GM18507 (cell line): ENCODE measurements at places on chromosomes 7 and 10.

DNA sequence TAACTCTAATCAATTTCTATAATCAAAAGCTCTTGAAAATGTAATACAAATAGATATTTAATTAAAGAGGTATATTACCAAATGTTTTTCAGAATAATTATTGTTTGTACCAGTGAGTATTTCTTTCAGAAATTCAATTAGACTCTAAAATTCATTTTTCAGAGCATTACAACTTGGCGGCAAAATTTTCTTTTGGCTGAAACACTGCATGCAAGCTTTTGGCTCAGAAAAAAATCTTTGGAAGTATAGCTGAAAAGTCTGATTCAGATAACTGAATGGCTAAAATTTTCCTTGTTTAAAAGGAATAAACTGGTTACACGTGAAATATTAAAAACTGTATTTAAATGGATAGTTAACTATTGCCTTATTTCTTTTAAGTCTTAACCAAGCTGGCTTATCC lies 202.6 kb upstream of the KAT6B start:
- no peak for DNase-seq

GRCh38 chr10:90587561-90587960 lies 270.3 kb downstream of the HTR7 start:
- DNase-seq: no peak

GRCh38 chr10:128579901-128580300 lies 453.7 kb upstream of the MKI67 start:
- no peak for DNase-seq

DNA sequence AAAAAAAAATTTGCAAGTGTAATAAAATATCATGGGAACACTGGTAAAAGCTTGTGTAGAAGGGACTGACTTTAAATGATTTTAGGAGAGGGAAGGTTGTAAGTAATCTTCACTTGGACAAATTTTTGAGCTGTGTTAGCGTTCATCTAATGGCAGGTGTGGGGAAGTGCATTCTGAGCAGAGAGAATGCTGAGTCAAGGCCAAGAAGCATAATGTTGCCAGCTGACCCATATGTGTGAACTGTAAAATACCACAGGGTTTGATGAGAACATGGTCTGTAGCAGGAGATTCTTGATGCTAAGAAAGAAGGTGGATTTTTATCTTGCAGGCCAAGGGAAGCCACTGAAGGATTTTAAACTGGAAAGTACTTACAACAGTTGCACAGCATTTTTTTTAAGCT lies 98.2 kb upstream of the ZNF32 start:
- no peak for DNase-seq

DNA sequence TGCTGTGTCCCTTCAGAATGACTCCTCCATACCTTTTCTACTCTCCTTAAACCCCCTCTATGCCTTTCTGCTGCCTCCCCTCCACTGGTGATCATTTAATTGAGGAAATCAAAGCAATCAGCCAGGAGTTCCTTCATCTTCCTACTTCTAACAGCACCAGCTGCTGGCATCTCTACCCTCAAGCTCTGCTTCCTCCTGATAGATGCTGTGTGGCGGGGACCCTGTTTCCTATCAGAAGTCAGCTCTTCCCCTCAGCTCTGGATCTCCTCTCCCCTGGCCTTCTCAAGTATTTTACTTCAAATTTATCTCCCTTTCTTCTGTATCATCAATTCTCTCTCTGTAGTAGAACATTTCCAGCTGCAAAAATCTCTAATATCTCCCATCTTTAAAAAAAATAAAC lies 183.7 kb downstream of the ELMO1 start:
- no peak for DNase-seq

- DNase-seq: no peak
Measured at GRCh38 chr10:112275512-112276245, 7.5 kb upstream of the TECTB start.

- DNase-seq: no peak
Measured at GRCh38 chr10:130000918-130001317, 36.8 kb upstream of the EBF3 start.

GRCh38 chr7:88314061-88314491 lies 7.4 kb upstream of the STEAP4 start:
- DNase-seq: no peak

DNA sequence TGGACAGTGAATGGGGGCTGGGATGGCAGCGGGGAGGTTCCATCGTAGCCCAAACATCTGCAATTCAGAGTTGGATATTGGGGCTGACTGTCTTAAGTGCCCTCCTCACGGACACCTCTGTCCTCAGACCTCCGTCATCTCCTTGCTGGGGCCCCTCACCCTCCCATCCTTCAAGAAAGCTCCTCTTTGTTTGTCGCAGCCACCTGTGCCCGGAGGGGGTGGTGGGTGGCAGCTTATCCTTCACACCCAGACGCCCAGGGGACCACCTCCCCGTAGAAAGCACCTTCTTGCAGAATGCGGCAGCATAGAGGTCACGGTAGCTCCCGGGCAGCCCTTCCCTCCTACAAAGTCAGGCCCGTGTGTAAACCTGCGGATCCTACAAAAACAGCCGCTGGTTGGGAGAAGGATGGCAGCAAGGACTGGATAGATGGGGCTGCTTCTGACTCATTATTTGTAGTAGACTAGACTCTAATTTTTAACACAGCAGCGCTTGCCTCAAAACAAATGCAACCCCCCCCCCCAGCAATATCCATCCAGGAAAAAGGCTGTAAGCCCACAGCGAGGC lies 1.3 kb upstream of the PTPRN2 start:
- no peak for DNase-seq

- no peak for DNase-seq
Measured at GRCh38 chr10:128859738-128860386, 607.2 kb upstream of the MGMT start.

DNA sequence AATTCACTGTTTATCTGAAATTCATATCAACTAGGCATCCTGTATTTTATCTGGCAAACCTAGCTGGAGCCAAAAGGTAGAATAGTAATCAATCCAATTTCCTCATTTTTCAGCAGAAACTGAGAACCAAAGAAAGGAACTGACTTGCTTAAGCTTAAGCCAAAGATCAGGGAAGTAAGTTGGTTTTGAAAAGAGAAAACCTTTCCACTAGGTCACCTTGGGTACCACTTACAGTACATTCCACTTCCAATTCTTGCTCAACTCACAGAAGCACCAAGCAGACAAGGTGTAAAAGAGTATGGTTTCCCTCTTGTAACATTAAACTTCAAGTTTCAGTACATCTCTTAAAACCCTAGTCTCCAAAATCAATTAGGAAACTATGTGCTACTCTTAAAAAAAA lies 79.6 kb downstream of the ZFAND4 start:
- DNase-seq: no peak

DNA sequence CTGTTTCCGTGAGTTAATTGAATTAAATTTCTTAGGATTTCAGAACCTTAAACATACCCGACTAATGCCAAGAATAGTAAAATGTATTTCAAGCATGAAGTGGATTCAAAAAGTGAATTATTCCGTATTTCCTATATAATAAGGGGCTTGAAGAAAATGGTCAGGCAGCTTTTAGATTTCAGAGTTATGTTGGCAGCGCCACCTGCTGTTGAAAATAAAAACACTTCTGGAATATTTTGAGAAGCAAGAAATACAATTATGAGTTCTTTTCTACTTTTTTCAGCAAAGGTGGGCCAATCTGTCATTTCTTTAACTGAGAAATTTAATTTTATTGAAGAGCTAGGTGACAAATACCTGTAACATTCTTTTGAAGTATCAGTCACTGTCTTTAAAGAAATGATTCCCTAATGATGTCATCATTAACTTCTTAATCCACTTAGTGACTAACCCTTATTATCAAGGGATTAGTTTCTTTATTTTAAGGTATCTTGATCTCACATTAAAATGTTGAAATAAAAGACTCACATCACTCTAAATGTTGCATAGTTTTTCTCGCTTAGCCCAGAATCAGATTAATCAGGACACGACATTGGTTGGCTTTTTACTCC lies 36.6 kb upstream of the AGR3 start:
- DNase-seq: no peak

GRCh38 chr7:38796626-38797501 lies 112.1 kb downstream of the VPS41 start:
- no peak for DNase-seq

DNA sequence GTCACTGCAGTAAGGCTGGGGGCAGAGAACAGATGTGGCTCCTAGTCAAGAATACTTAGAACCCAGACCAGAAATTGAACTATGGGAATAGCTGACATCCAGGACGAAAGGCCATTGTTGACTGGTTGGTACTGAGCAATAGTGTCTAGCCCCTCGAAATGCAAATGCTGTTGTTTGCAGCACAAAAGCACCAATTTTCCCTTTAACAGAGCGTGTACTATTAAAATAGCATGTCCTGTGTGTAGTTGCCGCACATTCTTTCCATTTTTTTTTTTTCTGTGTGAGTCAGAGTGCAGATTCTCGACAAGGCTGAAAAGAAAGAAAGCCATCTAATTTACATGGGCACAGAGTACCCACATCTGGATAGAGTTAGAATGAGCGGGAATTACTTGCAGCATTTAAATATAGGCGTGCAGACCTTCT lies 302.4 kb downstream of the PTEN start:
- no peak for DNase-seq

DNA sequence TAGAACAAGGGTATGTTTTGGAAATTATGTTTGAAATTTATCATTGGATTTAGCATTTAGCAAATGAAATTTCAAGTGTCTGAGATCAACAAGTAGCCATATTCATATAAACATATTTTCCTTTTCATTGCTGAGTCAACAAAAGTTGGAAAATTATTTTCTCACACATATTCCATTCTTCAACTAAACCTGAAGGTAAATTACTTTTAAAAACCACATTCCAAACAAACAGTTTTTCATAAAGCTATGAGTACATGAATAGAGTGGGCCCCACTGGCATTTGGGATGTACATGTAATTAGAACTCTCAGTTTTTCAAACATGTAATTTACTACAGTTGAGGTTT lies 178.3 kb upstream of the MKLN1 start:
- no peak for DNase-seq

DNA sequence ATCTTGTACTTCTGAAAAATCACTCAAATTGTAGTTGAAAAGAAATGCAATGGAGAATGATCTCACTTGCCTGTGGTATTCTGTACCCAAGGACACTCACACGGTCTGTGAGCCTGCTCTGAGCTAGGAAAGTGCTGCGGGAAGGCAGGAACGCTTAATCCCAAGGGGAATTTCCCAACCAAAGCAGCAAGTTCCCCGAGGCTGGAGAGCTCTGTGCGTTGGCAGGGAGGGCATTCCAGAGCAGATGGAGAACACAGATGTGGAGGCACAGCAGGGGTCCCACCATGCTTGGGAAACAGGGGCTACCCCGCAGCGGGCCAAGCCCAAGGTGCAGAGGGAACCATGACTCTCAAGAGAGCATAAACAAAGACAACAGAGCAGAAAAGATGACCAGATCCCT lies 13.6 kb downstream of the SVIL start:
- no peak for DNase-seq

- DNase-seq: peak; percentile 71
Measured at GRCh38 chr10:18651324-18652007, at the start of gene NSUN6. TSS of gene NSUN6 (minus strand) at chr10:18651587. CDS start at chr10:18651203, 384 bp downstream.

- DNase-seq: no peak
Measured at GRCh38 chr10:6135039-6135438, 46.2 kb downstream of the RBM17 start.

- DNase-seq: no peak
Measured at GRCh38 chr7:73964786-73965185, 63.2 kb upstream of the ELN start.

- no peak for DNase-seq
Measured at GRCh38 chr10:90575125-90575524, 282.7 kb downstream of the HTR7 start.

- DNase-seq: no peak
Measured at GRCh38 chr10:6200734-6201515, 1.8 kb upstream of the PFKFB3 start.

- no peak for DNase-seq
Measured at GRCh38 chr10:114472877-114473253, 68.6 kb upstream of the AFAP1L2 start.

- DNase-seq: no peak
Measured at GRCh38 chr10:682931-683447, 6.5 kb downstream of the DIP2C start.

- no peak for DNase-seq
Measured at GRCh38 chr7:91306266-91306665, 42.0 kb downstream of the FZD1 start.

DNA sequence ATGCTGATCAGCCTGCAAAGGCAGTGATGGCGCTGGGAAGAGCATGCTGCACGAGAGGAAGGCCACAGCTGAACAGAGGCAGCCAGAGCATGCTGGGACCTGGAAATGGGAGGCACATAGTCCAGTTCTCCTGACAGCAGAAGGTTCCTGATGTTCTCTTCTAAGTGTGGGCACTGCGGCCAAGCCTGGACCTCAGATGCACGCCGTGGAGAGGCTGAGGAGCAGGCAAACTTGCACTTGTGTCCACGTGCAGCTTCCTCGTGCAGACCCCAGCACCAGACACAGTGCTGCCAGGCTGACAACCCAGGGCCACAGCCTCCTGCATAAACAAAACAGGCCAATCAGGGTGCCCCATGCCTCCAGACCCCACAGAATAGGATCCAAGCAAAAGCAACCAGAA lies 93.5 kb upstream of the LANCL2 start:
- no peak for DNase-seq

- no peak for DNase-seq
Measured at GRCh38 chr10:48623607-48624132, 18.8 kb upstream of the ARHGAP22 start.

DNA sequence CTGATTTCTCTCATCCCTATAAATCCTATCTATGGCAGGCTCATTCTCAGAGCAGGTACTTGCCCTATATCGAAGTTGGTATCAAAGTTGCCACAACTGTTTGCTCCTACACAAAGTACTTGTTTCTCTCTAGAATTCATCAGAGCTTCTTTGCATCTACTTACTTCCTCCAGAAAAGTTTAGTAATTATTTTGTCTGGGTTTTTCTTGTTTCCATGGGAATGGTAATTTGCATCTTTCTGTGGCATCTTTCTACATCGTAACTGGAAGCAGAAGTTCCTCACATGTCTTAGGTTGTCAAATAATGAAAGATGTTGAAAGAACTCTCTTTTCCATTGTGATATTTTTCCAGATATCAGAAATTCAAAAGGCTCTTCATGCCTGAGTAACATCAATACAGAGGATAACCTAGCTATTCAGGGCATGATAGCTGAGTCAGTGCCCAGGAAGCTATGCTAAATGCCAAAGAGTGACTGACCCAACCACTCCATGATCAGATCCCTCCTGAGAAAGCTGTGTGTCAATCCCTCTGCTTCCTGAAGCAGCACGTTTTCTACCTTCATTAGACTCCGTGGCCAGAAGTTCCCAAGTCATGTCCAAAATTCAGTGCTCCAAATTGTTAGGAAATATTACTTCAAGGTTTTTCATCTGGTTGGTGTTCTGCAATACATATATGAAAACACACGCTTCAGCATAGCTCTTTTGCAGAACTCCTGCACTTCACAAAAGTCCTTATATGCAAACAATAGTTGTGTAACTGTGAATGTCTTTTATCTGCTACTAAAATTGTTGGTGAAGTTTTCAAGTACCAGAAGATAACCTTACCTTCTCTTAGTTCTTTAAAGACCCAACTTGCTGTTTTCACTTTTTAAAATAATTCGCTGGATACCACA lies 216.5 kb downstream of the VTI1A start:
- no peak for DNase-seq
